Fibroblast of skin of abdomen (primary cell): ENCODE measurements at places on chromosomes 13 and 19.
A peak's percentile ranks its signal among the peaks of the same experiment; 100 is the strongest.

GRCh38 chr19:49442771-49443365, 1.5 kb upstream of the SLC17A7 start:
- DNase-seq, result peak; percentile 85

- no peak for DNase-seq
These were observed 17.0 kb upstream of the COX7A1 start for GRCh38 chr19:36169084-36169760.

DNA sequence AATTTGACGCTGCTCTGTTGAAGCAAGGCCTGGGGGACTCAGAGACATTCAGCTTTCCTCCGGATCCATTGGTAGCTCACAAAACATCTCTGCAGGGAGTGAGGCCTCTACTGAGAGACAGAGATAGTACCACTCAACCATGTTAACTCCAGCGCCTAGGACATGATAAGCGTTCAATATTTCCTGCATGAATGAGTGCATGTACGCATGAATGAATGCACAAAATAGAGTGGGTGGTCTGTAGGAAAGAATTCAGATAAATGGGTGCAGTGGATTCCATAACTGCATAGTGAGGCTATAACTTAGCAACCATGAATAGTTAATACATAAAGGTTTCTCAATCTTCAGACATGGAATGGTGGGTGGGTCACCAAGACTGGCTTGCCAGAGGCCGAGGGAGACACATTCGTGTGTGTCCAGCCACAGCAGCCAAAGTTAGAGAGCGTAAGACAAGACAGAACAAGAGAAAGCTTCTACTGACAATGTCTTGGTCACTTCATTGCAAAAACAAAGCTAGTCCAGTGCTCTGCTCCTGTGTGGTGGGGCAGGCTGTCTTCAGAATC, 36.3 kb upstream of the RCBTB2 start:
- DNase-seq, result no peak

GRCh38 chr13:73223372-73223781, 164.6 kb downstream of the KLF5 start:
- no peak for DNase-seq

DNA sequence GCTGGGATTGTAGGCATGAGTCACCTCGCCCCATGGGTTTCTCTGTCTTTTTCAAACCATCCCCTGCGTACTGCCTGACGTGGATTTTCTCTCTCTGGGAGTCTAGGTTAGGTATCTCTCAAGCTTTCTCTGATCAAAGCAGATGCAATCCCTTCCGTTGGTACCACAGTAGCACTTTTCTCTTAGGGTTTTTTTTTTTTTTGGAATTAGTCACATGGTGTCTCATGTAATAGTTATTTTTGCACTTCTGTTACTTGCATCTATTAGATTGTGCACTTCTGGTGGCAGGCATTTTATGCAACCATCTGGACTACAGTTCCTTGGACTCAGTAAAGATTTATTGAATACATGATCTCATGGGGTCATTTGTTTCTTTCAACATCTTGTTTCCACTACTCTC, 72.1 kb downstream of the GPC6 start:
- DNase-seq, result peak; percentile 79
